ENCODE measurements at places on chromosomes 6 and 20.

DNA sequence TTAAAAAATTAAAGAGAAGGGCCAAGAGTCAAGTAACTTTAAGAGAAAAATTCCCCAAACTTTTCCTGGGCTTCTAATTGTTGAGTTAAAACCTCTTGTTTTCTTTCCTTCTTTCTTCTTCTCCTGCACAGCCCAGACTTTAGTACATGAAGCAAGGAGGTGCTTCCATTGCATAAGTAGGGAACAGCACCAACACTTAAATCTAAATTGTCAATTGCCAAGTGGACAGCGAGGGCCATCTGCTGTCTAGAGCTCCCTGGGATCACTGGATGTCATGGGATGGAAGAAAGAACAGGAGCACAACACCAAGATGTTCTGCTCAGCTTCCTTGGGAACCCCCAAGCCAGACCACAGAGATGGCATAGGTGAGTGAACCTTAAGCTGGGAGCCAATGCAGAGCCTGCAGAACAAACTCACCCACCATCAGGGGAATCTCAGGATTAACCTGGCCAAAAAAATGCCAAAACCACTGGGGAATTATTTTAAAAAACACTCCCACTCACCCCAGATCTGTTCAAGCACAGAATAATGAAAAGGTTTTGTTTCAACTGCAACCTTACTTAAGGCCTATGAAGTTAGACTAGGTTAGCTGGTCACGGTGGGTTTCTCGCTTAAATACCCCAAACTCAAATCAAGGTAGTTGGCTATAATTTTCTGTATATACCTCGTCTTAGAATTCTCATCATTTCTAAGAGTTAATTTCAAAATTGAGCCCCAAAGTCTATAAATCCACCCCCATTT lies 67.8 kb downstream of the TNFRSF21 start:
- no peak for DNase-seq

DNA sequence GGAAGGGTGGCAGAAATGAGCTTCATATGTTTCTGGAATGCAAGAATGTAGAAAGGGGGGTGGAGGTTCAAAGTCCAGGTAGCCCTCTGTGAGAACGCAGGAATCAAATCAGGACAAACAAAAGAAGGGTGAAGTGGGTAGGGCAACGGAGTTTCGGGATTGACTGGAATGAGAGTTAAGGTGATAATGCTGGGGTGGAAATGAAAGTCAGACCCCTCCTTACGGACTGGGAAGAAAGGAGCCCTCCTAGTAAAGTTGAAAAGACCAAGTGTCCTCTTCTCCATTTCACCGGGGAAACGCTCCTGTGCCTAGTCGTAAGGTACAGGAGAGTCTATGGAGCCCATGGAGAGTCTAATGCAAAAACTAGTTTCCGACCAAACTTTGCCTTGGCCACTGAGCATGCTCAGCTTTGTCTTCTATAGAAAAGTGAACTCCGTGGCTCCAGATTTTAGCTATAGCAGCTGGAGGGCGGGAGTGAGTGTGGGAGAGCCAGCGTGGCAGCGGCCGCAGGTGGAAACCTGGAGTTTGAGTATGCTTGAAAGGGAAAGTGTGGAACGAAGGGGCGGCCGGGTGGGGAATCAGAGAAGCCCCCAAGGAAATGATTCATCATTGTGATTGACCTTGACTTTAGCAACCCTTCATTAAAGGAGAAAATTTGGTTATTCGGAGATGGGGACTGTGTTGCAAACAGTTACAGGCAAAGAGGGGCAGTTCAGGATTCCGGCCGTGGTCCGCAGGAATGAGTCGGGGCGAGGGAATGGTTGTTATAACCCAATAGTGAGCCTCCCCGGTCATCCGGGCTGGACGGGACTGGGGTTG lies 1.3 kb upstream of the LRRC1 start:
- DNase-seq: no peak

- no peak for DNase-seq
Observed at GRCh38 chr6:15501826-15502445, 160.9 kb downstream of the DTNBP1 start.

DNA sequence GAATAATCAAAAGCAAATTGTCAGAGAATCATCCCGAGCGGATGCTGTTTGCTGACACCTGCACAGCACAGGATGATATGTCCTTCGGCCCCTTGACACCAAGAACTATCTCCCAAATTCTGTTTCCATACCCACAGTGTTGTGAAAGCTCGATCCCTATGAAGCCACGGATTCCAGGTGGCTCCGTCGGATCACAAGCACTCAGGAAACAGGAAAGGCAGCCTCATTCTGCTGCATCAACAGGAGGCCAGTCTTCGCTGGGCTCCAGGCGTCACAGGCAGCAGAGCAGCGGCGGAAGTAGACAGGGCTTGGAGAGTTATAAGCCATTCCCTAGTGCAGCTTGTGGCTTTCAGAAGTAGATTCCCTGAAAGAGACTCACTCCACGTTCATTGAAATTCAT lies 342.3 kb downstream of the C6orf118 start:
- DNase-seq: no peak

DNA sequence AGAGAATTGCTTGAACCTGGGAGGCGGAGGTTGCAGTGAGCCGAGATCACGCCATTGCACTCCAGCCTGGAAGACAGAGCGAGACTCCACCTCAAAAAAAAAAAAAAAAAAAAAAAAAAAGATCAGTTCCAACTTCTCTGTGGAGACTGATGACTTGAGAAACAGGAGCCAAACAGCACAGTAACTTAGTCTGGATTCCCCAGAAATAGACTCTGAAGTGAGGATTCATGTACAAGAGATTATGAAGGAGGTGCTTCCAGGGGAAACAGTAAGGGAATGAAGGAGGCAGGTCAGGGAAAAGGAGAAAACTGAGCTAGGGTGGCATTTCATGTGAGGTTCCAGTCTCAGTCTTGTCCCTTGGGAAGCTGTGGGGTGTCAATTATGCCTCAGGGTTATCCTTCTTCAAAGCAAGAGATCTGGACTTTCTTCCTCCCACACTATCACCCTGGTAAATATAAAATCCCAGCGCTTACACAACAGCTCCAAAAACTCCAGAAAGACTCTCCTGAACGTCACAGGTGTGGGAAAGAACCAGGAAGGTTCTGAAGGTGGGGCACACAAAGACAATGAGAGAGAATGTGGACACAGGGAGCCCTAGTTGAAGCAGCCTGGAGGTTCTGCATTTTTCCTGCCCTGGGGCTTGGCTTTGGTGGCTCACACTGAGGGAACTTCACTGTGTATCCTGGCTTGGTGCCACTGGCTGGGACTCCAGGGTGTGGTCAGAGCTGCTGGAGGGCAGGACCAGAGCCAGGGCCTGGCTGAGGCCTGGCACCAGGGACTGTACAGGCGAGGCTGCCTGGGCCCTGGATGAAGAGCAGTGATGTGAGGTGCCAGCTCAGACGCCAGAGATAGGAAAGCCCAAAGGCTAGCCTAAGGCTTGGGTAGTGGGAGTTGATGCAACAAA lies 46.8 kb downstream of the PCNA start:
- no peak for DNase-seq

GRCh38 chr20:47244451-47244850 lies 112.0 kb downstream of the ZMYND8 start:
- no peak for DNase-seq

GRCh38 chr20:54368570-54368969 lies 106.8 kb upstream of the DOK5 start:
- DNase-seq: no peak

DNA sequence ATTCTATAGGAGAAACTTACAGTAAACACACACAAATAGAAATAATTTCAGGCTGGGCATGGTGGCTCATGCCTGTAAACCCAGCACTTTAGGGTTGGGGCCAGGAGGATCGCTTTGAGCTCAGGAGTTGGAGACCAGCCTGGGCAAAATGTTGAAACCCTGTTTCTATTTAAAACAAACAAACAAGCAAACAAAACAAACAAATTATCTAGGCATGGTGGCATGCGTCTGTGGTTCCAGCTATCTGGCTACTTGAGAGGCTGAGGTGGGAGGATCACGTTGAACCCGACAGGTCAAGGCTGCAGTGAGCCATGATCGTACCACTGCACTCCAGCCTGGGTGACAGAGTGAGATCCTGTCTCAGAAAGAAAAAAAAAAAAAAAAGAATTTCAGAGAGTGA lies 64.0 kb downstream of the NHLRC1 start:
- DNase-seq: no peak

DNA sequence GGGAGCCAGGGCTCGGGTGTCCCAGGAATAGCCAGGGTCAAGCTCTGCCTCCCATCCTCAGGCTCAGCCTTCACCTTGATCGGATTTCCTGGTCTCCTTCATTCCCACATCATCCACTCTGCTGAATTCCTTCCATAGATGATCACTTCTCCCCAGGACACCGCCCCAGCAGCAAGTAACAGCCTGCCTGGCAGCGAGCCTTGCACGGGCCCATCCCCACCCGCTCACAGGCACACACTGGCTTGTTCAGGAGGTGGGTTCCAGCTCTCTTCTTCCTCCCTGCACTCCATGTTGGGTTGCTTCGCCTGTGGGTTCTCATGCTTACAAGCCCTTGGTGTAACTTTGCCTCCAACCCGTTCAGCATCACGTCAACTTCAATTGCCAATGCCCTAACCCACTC lies 113.0 kb upstream of the IYD start:
- DNase-seq: no peak

DNA sequence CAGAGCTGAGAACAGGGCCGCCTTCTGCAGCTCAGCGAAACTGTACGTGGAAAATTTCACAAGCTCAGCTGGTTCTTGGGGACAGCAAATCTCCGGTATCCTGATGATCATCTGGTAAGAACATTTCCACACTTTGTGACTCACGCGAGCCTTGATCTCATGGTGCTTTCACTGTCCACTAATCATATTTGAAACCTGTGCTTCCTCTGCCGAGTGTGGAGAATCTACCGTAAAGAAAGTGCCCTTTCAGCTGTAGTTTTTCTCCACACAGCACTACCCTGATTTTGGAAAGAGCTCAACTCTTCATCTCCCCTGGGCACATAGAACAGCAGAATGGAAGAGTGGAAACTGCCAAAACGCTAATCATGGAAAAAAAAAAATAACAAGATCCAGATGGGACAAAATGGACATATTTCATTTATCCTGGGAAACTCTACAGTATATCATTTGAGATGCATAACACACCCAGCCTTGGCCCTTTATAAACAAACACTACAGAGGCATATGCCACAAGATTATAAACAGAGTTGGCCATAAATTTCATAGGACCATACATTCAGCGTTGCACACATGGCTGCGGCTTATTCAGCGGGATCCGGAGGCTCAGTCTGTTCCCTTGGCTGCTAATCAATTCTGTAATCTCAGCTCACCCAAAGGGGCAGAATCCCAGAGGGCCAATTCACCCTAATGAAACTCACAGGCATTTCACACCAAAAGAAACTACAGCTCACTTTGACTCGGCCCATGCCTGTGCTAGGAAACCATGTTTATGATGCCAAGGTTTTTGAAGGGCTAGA lies 434.5 kb downstream of the HDGFL1 start:
- DNase-seq: no peak

DNA sequence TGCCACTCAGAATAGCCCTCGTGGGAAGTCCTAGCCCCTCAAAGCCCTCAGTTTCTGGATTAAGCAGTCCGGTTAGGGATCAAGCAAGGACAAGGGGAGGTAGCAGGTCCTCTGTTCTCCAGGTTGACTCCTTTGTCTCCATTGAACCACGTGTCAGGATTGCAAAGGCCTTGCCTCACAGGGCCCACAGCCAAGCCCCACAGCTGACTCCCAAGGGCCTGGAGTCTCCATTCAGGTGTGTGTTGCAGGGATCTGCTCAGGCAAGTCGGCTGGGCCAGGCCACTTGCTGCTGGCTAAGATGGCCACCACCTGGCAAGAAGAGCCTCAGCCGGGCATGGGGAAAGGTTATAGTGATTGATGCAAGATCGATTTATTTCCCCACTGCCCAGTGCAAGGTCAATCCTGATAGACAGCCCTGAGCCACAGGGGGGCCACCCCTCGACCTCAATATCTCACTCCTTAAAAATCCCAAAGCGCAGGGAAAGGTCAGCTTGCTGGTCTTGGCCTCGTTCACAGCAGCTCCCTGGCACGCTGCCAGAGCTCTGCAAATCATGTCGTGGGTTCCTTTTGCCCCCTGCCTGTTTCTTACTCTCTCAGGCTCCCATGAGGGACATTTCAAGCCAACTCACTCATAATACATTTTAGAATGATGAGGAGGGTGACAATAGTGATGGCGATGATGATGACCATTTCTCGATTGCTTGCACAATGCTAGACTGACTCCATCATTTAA lies 75.9 kb downstream of the EDN3 start:
- DNase-seq: no peak

- DNase-seq: no peak
Observed at GRCh38 chr6:79874531-79875134, 72.7 kb downstream of the ELOVL4 start.

GRCh38 chr6:106939208-106939607 lies 35.3 kb downstream of the CD24 start:
- DNase-seq: no peak

DNA sequence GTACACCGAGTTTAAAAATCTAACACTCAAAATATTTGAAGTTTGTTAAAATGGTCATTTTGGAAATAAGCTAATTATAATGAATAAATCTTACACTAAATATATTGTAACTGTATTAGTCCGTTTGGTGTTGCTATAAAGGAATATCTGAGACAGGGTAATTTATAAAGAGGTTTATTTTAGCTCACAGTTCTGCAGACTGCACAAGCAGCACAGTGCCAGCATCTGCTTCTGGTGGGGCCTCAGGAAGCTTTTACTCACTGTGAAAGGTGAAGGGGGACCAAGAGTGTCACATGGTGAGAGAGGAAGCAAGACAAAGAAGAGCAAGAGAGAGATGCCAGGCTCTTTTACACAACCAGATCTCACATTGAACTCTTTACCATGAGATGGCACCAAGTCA lies 17.1 kb downstream of the ELOVL5 start:
- DNase-seq: no peak

- DNase-seq: no peak
Observed at GRCh38 chr6:99613409-99613704, 6.7 kb downstream of the PRDM13 start.

DNA sequence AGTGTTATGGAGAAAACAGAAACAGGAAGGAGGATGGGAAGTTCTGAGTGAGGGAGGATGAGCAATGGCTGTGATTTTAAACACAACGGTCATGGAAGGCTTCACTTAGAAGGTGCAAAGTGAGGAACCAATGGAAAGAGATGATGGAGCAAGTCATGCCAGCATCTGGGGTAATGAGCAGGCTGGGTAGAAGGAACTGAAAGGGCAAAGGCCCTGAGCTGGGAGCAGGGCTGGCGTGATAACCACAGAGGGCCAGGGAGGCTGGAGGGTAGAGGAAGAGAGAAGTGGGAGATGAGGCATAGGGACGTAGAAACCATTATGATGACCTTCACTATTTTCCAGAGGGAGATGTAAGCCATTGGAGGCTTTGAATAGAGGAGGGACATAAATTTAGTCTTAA lies 43.6 kb downstream of the NHLRC1 start:
- no peak for DNase-seq
